ENCODE measurements at places on chromosomes 1 and 21.

DNA sequence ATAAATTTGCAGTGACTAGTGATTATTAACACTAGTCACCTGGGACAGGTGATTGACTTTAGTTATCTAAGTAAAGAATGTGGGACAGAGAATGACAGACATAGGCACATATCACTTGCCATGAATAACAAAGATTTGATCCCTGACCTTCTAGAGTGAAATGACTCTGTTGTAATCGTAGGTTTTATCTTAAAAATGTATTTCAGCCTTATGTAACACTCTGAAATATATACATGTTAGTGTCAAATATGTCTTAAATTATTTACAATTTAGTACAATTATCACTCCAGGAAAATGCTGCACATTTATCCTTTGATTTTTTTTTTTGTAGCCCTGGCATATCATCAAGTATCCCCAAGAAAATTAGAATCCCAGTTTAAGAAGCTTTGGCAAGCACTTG is 186.4 kb upstream of the PTGFR start:
- DNase-seq, result no peak

GRCh38 chr1:186297439-186298045 is 77.5 kb downstream of the TPR start:
- no peak for DNase-seq

- no peak for DNase-seq
These were observed 56.6 kb downstream of the LAMC1 start for GRCh38 chr1:183079712-183080388.

DNA sequence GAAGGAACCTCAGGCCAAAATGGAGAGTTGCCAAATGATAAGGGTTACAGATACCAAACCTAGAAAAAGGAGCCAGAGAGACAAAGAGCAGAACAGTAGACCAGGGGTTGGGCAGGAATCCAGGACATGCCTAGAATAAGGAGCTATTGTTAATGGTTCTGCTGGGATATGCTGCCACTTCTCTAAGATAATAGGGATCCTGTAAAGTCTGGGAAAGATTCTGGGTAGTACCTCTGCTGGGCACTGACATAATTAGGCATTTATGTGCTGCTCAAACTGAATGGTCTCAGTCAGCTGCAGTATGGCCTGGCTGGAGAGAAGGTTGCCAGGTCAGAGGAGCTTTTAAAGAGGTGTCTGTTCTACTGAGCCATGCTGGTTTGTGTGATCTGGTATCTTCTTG is 19.9 kb upstream of the NRIP1 start:
- DNase-seq, result no peak

GRCh38 chr1:57832612-57833011 is 408.8 kb upstream of the DAB1 start:
- DNase-seq, result no peak

DNA sequence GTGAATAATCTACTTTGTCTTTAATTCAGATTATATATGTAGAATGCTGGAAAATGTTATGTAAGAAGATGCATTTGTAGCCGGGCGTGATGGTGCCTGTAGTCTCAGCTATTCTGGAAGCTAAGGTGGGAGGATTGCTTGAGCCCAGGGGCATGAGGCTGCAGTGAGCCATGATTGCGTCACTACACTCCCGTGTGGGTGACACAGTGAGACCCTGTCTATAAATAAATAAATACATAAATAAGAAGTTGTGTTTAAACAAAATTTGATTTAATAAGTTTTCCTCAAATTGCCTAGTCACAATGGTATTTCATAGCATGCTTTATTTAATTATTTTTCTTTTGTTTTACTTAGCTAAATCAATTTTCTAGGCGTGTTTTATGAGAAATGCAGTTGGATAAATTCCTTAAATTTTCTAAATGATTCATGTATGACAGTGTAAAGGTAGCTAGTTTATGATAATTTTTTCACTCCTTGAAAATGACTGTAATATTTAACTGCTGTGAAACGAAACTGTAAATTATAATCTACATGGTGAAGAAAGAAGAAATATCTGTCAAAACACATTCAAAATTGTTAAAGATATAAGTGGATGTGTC is 232.6 kb downstream of the SRGAP2C start:
- DNase-seq, result no peak

- DNase-seq, result no peak
These were observed 4.5 kb upstream of the FNBP1L start for GRCh38 chr1:93443454-93443853.

GRCh38 chr1:99978218-99978617 is 8.4 kb downstream of the SLC35A3 start:
- no peak for DNase-seq

GRCh38 chr21:23968722-23969647 is 1638.3 kb downstream of the MRPL39 start:
- DNase-seq, result peak; percentile 79

- no peak for DNase-seq
These were observed 369.1 kb downstream of the SIPA1L2 start for GRCh38 chr1:232260861-232261260.

GRCh38 chr1:20578721-20579395 is 10.0 kb upstream of the CDA start:
- DNase-seq, result no peak

DNA sequence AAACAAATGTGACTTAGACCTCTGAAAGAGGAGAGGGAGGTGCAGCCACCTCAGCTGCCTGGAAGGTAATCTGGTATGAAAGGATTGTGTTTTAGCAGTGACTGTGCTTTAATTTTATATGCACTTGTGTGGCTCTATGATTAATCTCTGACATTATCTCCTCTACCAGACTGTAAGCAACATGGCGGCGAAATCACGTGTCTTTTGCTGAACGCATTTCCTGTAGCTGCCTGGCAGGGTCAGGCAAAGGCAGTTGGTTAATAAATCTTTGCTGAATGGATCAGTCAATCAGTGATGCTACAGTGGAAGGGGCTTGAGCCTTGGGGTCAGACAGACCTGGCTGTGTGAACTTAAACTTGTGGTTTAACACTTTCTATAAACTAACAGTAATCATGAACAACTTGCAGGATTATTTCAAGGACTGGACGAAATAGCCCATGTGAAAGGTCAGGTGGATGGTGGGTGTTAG is 96.9 kb downstream of the ADSS2 start:
- peak; percentile 18 for DNase-seq

DNA sequence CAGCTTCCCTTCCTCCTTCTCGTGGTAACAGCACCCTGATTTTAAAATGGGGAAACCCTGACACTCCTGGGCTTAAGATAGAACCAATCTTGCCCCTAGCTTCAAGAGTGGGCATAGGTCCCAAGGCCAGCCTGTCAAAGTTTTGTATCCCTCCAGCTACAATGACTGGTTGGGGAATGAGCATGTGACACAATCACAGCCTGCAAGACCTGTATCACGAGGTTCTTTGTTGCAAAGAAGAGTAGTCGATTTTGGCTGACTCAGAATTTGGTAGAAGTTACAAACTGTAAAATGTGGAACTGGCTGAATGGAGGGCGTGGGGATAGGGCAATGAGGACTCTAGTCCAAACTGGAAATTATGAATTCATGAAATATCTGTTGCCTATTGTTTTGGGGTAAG is 18.7 kb downstream of the CTSK start:
- no peak for DNase-seq

DNA sequence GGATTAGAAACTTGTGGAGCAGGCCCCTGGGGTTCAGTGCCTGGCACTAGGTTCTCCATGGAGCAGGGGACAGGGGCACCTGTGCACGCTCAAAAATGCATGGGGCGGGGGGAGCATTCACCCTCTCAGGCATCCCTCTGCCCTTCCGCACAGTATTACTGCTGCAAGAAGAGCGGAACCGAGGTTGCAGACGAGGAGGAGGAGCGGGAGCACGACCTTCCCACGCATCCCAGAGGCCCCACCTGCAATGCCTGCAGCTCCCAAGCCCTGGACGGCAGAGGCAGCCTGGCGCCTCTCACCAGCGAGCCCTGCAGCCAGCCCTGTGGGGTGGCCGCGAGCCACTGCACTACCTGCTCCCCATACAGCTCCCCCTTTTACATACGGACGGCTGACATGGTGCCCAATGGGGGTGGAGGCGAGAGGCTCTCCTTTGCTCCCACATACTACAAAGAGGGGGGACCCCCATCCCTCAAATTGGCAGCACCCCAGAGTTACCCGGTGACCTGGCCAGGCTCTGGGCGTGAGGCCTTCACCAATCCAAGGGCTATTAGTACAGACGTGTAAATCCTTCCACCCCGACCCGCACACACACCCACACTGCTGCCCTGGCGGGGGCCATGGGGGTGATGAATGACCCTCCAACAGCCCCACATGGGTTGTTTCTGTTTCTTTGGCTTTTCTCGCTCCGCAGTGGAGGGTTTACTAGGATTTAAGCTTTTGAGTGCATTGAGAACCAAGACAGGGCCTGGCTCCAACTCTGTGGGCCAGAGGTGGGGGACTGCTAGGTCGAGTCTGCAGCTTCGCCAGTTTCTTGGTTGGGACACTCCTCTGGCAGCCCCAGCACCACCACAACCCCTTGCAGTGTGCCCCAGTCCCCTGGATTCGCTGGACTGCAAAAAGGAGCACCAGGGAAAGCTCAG is 63.7 kb downstream of the TOR1AIP2 start:
- DNase-seq, result no peak

DNA sequence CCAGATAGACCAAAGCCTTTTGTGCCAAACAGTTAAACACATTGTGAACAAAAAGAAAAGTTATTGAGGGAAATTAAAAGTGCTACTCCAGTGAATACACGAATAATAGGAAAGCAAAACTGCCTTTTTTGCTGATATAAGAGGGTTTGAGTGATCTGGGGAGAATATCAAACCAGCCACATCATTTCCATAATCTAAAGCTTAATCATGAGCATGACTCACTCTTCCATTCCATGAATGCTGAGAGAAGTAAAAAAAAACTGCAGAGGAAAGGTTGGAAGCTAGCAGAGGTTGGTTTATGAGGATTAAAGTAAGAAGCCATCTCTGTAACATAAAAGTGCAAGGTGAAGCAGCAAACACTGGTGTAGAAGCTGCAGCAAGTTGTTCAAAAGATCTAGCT is 350.6 kb upstream of the NCAM2 start:
- DNase-seq, result no peak

- peak; percentile 62 for DNase-seq
These were observed 12.6 kb upstream of the ADORA3 start for GRCh38 chr1:111516005-111516535.

- no peak for DNase-seq
These were observed 12.8 kb upstream of the CLSTN1 start for GRCh38 chr1:9836632-9836960.

- DNase-seq, result no peak
These were observed 20.1 kb downstream of the C8A start for GRCh38 chr1:56874689-56875088.

DNA sequence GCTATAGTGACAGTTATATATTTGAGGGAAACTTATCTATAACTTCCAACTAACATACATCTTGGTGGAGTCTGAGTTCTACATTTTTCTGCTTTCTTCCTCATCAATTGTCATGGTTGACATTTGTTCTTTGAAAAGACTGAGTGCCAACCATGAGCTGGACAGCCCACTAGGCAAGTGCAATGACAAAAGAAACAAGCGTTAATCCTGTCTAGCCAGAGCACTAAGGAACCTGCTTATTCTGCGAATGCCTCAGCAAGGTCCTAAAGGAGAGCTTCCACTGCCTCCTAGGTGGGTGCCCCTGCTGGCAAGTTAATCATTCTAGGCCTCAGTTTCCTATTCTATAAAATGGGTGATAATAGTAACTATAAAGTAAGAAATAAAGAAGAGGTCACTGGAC is 44.8 kb downstream of the IRF2BP2 start:
- DNase-seq, result no peak

GRCh38 chr1:20551945-20552727 is at the start of gene FAM43B:
Gene FAM43B, plus strand, starts transcription at chr1:20552573. Its CDS starts 401 bp downstream, at chr1:20552974.
- DNase-seq, result peak; percentile 37

GRCh38 chr1:224698015-224698451 is 81.9 kb downstream of the CNIH3 start:
- no peak for DNase-seq

- DNase-seq, result peak; percentile 23
These were observed 30.3 kb upstream of the PLA2G2C start for GRCh38 chr1:20216574-20216973.

GRCh38 chr1:1250786-1251284 is 4.3 kb upstream of the C1QTNF12 start:
- DNase-seq, result no peak

- DNase-seq, result no peak
These were observed 285.1 kb downstream of the PTPRU start for GRCh38 chr1:29521438-29521715.

DNA sequence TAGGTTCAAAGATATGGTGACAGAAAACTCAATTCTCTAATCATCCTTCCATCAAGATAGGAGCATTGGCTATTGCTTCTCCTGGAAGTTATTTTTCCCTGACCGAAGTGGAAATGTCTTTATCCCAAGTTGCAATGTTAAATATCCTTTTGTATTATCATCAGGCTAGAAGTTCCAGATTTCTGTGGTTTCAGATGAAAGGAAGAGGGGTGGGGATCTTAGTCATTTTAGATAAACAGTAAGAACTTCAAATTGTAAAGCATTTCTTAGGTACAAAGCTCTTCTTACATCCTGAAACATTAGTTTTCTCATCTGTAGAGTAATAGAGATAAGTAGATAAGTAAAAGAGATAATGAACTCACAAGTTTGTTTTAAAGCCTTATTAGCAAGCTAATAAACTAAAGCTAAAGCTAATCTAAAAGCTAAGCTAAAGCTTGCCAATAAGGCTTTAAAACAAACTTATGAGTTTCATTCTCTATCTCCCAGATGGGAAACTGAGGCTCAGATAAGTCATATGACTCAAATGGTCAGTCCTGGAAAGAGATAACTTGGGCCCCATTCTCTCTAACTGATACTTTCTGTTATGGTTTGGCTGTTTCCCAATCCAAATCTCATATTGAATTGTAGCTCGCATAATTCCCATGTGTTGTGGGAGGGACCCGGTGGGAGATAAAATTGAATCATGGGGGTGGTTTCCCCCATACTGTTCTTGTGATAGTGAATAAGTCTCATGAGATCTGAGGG is 99.2 kb upstream of the KCNK2 start:
- no peak for DNase-seq

- no peak for DNase-seq
These were observed 72.3 kb downstream of the GALNT2 start for GRCh38 chr1:230139315-230139714.

- DNase-seq, result no peak
These were observed 16.9 kb downstream of the CCT8 start for GRCh38 chr21:29056538-29057050.

DNA sequence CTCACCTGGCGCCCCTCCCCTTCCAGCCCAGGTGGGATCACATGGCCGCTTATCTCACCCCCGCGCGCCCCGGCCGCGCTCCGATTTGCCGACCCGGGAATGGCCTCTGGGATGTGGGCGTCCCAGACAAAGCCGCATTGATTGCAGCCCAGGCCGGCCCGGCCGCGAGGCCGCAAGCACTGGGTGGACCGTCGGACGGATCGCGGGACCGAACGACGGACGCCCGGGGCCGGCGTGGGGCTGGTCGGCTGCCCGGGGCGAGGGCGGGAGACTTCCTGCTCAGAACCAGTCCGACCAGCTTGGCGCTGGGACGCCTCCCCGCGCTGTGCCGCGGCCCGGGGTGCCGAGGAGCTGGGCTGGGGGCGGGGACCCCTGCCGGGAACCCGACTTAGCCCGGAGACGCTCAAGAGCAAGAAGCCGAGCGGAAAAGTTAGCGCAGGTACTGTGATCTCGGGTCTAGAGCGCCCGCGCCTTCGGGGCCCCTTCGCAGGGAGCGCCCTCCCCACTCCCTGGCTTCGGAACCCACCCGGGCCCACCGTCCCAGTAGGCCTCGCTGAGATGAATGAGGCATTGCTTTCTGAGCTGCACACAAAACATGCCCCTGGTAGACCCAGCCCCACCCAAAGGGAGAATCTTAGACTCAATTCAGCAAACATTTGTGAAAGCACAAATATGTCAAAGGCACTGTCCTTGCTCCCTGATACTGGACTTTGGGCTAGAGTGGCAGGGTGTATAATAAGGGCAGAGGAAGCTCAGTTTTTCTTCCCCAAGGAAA is 415 bp upstream of the LAD1 start:
- no peak for DNase-seq
